ENCODE measurements at places on chromosomes 1 and 21. TPM values are rescaled to one million over a fixed set of nuclear protein-coding genes. Genes with fewer than 3 reads are reported as not detected.

Gene DNAJC16
- 14.1 TPM for total RNA-seq

Gene CAPN9
- total RNA-seq, result not detected

DNA sequence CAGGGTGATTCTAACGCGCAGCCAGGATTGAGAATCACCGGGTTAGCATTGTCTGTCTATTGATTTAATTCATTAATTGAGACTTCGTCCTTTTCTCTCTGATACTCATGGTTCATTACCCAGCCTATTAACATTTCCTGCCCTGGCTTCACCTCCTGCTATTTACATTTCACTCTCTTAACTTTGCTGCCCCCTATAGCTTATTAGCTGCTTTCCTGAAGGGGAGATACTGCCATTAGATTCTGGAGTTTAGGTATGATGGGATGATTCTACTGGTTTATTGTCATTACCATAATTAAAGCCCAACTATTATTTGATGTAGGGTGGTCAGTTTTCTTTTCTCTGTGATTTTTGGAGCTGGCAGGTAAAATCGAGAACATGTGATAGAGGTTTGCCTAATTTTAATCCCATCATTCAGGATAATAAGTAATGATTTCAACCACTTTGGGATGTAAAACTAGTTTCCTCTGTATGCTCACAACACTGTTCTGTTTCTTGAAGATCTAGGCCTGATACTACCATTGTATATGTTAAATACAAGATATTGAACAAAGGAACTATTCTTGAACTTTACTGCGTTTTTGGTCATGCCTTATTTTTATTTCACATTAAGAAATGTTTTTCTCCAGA is 6.4 kb downstream of the PPP2R5A start:
- H3K4me1 ChIP-seq, result peaks cover 11% of the 10 kb centered on the region
- H3K36me3 ChIP-seq, result no peaks in the 10 kb centered on the region
- H3K4me3 ChIP-seq, result no peak overlapping the region
- H3K27ac ChIP-seq, result no peak overlapping the region
- no peaks in the 10 kb centered on the region for H3K27me3 ChIP-seq
- DNase-seq, result no peak

- H3K4me1 ChIP-seq, result no peaks in the 10 kb centered on the region
- H3K4me3 ChIP-seq, result peak overlapping the region; percentile 19
- no peaks in the 10 kb centered on the region for H3K27me3 ChIP-seq
Observed at GRCh38 chr1:63269571-63269970, 52.8 kb upstream of the FOXD3 start.

DNA sequence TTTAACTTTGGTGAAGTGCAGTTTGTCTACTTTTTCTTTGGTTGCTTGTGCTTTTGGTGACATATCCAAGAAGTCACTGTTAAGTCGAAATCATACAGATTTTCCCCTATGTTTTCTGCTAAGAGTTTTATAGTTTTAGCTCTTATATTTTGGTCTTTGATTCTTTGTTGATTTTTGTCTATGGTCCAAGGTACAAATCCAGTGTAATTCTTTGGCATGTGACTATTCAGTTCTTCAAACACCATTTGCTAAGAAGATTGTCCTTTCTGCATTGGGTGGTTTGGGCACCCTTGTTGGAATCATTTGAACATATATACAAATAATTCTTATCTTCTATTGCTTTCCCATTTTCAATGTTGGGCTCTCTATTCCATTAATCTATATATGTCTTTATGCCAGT is 16.2 kb downstream of the HIPK1 start:
- no peak for DNase-seq
- no peak overlapping the region for H3K27ac ChIP-seq
- no peaks in the 10 kb centered on the region for H3K4me1 ChIP-seq
- peaks cover 5% of the 10 kb centered on the region for H3K36me3 ChIP-seq
- H3K4me3 ChIP-seq, result no peak overlapping the region

DNA sequence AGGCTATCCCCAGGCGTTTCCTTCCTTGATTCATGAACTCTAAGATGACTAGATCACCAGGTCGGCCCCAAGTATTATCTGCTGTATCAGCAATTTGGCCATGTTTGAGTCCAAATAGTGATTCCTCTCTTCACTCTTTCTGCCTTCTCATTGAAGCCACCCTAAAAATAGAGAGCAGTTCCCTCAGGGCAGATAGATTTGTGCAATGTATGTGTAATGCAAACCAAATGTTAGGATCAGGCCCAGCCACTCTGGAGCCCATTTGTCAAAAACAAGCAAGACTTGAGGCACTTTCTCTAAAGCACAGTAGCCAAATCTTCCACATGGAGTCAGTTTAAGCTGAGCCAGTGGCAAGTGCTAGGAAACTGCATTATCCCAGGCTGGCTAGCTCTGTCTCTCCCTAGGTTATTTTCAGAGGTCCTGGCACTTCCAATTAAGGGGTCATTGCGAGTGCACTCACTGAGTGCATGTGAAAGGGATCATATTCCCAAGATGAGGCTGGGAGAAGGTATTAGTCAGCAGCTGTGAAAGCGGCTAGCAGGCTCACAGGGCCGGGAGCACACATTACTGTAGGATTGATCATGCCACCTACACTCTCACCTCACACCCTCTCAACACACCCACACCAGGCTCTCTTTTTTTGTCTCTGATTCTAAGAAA is 97.9 kb upstream of the RAB3GAP2 start:
- H3K27ac ChIP-seq, result no peak overlapping the region
- H3K4me3 ChIP-seq, result no peak overlapping the region
- no peak for DNase-seq
- H3K4me1 ChIP-seq, result no peaks in the 10 kb centered on the region
